ENCODE measurements at places on chromosomes 5 and 9.

- peak; percentile 91 for DNase-seq
Observed at GRCh38 chr9:134775081-134775951, 105.3 kb upstream of the FCN2 start.

DNA sequence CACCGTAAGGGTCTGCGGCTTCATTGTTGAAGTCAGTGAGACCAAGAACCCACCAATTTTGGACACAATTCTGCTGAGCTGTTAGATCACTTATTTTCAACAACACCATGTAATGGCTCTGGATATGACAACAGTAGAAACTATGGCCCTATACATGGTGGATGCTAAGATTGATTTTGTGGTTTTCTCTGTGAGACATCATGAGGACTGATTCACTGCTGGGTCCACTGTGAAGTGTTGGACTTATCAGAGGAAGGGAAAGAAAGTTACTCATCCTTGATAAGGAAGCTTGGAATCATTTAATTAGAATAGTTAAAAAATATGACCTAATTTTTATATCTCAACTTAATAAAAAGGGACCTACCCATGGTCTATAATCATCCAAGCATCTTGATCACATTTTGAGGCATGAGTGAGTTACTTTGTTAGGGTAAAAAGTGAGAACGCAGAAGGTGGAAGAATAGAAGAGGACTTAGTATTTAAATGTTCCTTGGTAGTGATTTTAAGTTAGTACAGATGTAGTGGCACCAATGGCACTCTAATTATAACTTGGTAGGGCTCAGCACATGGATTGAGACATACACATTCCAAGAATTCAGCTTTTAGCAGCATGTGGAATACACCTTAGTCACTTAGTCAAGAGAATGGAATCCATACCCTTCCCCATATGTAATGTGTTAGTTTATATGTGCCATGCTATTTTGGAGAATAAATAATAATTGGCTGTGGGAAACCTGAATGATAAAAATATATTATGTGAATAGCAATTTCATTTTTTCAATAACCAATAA lies 123.5 kb upstream of the CD180 start:
- peak; percentile 40 for DNase-seq

DNA sequence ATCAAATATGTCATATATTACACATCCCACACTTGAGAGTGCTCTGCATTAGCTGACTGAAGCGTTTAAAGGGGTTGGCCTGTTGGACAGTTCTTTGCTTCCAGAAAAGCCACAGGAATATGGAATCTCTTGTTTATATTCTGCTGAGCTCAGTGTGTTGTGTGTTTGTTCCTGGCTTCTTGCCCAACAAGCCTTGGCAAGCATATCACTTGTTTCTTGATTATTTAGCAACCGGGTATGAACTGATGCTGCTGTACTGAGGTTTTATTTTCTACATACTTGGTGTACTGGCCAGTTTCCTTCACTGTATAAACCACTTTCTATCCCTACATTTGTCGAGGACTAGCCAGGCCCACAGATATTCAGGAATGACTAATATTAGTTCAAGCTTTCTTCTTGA lies 378.9 kb downstream of the KCTD16 start:
- peak; percentile 69 for DNase-seq

- no peak for DNase-seq
Observed at GRCh38 chr5:59058969-59059687, 476.3 kb downstream of the RAB3C start.

GRCh38 chr9:100086097-100086635 lies 12.6 kb downstream of the ERP44 start:
- DNase-seq = no peak

DNA sequence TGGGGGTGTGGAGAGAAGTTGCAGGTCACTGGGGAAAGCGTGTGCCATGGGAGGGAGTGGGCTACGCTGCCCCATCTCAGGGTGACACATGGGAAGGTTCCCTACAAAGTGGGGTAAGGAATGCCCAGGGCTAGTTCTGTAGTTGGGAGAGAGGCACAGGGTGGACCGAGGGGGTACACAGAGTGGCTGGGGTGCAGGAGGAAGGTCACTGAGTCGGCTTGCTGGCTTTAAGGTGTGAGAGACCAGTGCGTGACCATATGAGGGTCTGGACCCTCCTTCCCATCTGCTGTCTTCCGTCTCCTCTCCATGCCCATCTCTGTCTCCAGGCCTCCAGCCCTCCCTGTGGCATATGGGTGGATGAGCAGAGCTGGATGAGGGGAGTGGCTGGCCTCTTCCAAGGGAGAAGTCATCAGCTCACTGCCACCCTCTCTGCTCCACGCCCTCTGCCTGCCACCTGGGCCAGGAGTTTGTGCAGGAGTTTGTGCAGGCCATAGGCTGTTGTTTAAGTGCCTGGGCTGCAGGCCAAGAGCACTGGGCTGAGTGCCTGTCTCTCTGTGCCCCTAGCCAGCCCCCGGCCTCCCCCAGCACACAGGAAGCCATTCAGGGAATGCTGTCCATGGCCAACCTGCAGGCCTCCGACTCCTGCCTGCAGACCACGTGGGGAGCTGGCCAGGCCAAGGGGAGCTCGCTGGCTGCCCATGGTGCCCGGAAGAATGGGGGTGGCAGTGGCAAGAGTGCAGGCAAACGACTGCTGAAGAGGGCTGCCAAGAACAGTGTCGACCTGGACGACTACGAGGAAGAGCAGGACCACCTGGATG lies 96.8 kb downstream of the PHF2 start:
- no peak for DNase-seq

GRCh38 chr9:92440751-92441046 lies 16.4 kb upstream of the OMD start:
- DNase-seq = no peak

All from IMR-90 (cell line).